Hepatic stellate cell (primary cell): ENCODE measurements at places on chromosomes 7 and 10.
A peak's percentile ranks its signal among the peaks of the same experiment; 100 is the strongest.

DNA sequence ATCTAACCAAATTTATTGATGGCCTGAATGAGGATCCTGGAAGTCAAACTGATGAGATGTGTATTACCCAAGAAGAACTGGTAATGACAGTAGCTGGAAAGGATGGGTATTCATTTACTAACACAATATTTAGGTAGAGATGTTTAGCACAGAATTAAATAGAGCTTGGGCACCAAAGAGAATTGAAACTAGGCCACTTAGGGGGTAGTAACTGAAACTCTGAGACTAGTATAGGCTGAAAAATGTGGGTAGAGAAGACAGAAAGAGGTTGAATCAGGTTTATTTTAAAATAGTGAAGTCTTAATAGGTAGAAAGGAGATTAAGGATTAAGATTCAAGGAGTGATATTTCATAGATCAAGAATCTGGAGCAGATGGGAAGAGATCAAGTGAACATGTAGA lies 155.8 kb downstream of the MLLT10 start:
- no peak for DNase-seq

DNA sequence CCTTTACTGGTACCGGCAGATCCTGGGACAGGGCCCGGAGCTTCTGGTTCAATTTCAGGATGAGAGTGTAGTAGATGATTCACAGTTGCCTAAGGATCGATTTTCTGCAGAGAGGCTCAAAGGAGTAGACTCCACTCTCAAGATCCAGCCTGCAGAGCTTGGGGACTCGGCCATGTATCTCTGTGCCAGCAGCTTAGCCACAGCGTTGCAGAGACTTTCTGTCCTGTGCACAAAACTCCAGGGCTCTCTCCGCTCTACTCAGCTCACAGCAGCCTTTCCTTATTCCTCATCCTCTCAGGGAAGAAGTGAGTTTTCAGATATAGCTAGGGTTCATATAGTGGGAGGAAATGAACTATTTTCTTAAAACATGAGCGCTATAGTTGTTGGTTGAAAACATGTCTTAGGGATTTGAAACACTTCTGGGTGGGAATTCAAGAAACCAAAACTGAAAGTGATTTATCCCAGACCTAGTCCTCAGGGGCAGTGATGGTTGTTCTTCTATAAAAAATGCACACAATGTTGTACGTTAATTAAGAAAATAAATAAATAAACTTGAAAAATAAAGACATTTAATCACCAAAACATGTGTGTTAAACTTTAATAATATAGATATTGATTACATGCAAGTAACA lies 150.2 kb upstream of the PRSS58 start:
- DNase-seq: peak; percentile 49

DNA sequence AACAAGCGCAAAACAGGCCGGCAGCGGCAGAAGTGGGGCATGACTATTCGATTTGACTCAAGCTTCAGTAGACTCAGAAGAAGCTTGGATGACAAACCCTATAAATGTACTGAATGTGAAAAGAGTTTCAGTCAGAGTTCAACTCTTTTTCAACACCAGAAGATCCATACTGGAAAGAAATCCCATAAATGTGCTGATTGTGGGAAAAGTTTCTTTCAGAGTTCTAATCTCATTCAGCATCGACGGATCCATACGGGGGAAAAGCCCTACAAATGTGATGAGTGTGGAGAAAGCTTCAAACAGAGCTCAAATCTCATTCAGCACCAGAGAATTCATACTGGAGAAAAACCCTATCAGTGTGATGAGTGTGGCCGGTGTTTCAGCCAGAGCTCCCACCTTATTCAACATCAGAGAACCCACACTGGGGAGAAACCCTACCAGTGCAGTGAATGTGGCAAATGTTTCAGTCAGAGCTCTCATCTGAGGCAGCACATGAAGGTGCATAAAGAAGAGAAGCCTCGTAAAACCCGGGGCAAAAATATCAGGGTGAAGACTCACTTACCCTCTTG lies 2.8 kb downstream of the ZNF22 start:
- no peak for DNase-seq

DNA sequence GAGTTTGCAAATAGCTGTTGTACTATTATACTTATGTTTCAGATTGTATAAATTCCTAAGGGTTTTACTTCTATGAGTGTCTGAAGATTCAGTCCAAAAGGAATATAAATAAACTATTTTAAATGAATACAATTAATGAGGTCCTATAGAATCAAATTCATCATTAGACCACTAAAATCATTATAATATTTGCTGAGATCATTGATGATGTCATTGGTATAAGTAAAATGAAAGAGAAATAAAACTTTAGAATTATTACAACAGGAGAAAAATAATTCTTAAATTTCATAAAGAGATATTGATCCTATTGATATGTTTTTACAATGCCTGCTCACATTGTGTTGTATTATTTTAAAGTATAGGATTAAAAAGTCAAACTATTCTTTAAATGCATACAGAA lies 544.0 kb upstream of the ZWINT start:
- no peak for DNase-seq

GRCh38 chr7:33640741-33641140 lies 264.6 kb upstream of the BMPER start:
- no peak for DNase-seq

DNA sequence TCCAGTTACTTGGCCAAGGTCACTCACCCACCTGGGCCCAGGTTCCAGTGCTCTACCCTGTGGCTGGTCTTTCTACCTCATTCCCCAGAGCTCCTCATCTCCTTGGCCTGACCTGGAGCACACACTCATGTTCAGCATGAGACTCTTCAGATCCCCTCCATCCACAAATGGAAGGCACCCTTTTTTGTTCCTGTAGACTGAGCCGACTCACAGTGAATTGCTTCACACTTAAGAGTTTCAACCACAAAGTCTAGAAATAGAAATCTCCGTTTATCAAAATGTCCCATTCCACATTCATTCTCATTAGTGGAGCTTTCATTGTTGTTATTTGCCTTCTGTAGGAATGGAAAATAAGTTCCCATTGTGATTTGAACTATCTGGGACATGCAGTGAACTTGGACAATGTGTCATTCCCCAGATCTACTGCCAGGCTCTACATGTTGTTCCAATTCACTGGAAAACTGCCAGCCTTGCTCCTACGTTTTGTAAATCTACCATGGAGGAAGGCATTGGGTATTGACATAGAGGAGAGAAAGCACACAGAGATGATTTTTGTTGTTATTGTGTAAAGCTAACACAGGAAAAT lies 125.3 kb upstream of the CELF2 start:
- no peak for DNase-seq

GRCh38 chr10:13722747-13723653 lies 136.2 kb downstream of the PRPF18 start:
- DNase-seq: peak; percentile 26

GRCh38 chr10:98144985-98145384 lies 10.5 kb downstream of the R3HCC1L start:
- no peak for DNase-seq

- no peak for DNase-seq
Observed at GRCh38 chr10:28806951-28807759, 129.8 kb downstream of the BAMBI start.

DNA sequence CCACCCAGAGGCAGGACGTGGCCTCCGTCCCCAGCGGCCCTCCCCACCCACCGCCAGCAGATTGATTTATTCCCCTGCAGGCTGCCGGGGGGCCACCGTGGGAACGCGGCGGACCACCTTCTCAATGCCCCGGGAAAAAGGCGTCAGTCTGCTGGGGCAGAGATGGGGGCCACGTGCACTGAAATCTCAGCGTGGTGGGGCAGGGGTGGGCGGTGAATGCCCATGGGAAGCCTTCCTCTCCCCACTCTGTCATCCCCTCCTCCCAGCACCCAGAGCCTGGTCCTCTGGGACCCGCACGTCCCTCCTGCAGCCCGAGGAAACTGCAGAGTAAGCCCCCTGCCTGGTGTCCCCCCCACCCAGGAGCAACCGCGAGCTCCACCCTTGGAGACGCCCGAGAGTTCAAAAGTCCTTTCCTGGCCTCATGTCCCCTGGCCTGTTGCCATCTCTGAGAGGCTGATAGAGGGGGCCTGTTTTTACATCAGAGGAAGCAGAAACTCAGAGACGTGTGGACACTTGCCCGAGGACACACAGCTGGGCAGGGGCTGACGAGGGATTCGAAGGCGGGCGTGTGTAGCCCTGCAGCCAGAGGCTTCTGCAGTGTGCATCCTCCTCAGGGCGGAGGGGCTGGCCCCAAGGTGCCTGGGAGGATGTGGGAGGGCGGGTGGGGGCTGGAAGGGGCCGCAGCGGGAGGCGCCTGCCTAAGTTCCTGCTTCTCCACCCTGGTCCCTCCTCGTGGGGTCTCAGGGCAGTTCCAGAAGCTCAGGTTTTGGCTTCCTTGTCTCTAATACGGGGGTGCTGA lies 21.8 kb downstream of the UNCX start:
- DNase-seq: no peak

DNA sequence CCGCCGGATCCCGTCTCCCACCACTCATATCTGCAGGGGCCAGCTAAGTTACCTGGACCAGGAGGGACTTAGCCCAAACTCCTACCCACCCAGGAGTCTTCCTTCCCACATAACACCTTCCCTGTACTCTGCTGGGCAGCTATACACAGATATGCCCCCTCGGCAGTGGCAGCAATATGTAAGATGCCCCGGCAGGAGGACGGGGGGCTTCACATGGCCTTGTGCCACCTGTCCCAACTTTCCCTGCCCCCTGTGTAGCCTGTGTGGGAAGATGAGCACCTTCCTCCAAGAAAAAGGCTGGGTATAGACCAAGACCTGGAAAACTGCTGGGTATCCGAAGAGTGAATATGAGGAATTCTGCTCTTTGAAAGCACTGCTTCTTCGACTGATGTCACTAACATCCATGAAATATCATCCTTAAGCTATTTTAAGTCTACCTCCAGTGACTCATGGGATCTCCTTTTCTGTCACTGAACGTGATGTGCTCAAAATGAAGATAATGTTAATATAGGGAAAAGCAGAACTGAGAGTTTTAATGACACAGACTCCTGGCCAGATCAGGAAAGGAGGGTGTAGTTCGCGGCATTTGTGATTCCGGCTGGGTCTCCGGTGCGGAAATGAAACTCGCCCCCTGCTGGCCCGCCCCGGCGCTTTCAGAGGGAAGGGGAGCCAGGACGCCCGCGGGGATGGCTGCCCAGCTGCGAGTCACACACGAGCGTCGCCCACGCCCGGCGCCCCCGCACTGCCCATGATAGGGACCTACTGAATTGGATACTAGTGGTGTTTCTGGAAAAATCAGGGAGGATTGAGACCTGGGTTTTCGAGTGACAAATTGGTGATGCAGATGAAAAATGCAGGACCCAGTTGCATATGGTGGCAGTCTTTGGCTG lies 256.9 kb upstream of the NFE2L3 start:
- peak; percentile 25 for DNase-seq

- no peak for DNase-seq
Observed at GRCh38 chr10:111944331-111944730, 239.2 kb downstream of the GPAM start.

- DNase-seq: no peak
Observed at GRCh38 chr7:50477640-50478039, 27.5 kb upstream of the FIGNL1 start.

DNA sequence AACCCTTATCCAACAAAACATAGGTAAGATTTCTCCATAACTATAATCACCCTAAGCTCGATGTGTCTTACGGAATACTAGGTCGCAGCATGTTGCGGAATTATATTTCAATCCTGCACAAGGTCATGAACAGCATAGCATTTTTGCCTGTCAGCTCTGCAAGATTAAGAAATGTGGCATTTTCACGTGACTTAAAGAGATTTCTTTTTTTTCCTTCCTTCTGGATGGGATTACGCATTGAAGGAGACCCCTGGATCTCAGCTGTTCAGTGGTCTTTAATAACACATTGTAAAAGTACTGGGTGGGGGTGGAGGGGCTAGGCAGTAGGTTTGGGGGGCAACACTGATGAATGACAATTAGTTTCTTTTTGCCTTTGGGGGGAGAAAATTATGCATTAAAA lies 106.7 kb downstream of the CUBN start:
- no peak for DNase-seq

- DNase-seq: no peak
Observed at GRCh38 chr7:69285854-69286253, 312.4 kb upstream of the AUTS2 start.

DNA sequence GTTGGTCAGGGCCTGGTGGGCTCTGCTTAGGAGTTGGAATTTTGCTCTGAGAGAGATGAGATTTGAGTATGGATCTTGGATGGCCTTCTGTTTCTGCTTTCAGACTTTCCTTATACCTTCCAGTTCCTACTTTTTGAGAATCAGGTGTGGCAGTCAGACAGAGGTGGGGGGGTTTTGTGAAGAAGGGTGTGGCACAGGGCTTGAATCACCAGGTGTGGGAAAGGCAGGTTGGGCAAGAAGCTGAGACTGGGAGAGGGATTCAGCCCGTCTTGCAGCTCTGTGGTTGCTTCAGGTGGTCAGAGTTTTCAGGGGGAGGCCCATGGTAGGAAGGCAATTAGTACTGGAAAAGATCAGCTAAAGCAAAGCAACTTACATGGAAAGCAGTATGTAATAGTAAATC lies 340.2 kb downstream of the LRMDA start:
- DNase-seq: no peak

GRCh38 chr10:112810711-112811151 lies 139.3 kb upstream of the TCF7L2 start:
- DNase-seq: no peak

GRCh38 chr10:28881171-28881882 lies 204.0 kb downstream of the BAMBI start:
- no peak for DNase-seq

- peak; percentile 40 for DNase-seq
Observed at GRCh38 chr7:97064972-97065587, 40.4 kb upstream of the DLX5 start.

- no peak for DNase-seq
Observed at GRCh38 chr10:65550761-65551160, 1375.1 kb upstream of the LRRTM3 start.

DNA sequence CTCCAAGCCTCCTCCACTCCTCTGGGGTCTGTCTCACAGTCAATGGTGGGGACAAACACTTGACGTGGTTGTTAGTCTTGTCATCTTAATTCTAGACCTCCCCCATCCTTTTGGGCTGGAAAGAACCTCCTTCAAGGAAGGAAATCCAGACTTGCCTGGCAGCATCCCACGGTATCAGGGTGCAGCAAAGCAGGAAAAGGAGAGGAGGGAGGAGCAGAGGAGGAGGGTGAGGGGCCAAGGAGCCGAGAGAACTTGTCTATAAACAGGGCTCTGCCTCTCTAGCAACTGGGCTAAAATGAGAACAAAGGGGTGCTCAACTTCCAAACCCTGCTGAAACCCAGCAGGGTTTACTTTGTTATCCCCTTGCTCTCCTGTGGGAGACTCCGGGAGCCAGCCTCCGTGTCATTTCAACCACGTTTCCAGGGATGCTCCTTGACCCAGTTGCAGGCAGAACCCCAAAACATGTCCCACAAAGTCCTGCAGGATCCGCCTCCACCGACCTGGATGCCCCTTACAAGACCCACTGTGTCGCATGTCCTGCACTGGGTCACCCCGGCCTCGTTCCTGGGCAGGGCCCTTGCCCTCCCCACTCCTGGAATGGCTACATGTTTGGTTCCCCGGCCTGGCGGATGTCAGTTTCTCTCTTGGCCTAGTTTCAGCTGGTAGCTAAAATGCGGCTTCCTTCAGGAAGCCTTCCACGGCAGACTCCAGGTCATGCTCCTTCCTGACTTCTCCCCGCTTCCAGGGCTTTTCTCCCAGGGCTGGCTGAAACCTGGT lies 69.7 kb upstream of the MGMT start:
- DNase-seq: no peak

- no peak for DNase-seq
Observed at GRCh38 chr10:71804077-71804476, 30.8 kb upstream of the VSIR start.
